Stimulated activated CD4-positive, alpha-beta T cell treated with anti-CD3 and anti-CD28 coated beads, Interleukin-15, amount 100 ng/mL, for 24 hours (primary cell): ENCODE measurements at places on chromosomes 3 and 15.

DNA sequence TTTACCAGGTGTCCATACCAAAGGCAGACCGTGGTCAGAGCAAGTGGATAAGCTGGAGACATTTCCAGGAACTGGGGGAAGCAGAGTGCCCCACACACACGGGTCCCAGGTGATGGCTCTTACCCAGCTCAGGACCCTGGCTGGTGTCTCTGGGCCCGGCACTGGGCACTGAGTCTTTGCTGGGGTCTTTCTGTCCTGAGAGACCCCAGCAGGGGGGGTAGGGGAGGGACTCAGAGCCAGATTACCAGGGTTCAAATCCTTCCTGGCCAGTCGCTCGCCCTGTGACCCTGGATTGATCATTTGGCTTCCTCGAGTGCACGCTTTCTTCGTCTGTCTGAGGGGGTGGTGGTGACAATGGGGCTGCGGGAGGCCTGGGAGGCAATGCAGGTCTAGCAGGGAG lies 95.7 kb downstream of the PLXNA1 start:
- DNase-seq = no peak

- DNase-seq = no peak
Observed at GRCh38 chr15:75666823-75667501, 19.2 kb downstream of the SNX33 start.

DNA sequence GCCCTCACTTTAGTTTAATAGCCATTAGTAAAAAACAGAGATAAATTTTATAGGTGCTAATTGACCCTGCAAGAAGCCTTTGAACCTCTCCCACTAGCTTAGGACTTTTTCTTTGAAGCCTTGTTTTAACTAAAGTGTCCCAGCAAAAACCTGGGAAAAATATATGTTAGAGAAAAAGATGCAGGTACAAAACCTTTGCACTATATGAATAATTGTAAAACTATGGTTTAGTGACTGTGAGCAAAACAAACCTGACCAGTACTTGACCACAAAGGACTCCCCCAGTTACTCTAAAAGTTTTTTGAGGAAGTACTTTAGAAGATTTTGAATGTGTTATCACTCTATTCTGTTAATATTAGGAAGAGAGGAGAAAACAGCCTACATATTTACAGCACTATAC lies 123.3 kb upstream of the TP63 start:
- no peak for DNase-seq

DNA sequence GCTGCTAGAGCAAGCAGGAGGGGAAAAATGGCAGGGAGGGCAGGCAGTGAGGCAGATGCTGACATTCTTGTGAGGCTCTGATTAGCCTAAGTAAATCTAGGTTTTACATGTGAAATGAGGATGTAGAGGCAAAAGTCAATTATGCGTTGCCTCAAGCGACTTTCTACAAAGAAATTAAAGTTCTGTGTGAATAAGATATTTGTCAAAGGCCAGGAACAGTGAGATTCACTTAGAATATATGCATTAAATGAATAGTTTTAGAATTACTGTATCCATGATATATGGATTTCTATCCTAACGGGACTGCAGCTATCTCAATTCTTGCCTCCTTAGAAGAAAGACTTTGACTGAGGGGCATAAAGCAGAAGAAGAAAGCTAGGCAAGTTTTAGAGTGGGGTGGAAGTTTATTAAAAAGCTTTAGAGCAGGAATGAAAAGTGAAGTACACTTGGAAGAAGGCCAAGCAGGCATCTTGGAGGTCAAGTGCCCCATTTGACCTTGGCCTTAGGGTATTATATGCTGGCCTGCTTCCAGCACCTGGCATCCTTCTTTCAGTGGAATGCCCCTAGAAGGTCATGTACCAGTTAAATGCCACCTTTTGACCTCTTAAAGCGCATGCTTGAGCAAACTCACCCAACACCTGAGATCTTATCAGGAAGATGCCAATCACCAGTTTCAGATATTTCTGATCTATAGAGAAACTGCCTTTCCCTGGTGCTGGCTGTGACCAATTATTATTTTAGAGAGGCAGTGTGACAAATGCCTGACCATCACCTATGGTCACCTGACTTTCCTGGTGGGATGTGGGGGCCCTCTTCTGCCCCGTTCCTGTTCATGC lies 38.2 kb downstream of the OSTN start:
- no peak for DNase-seq

DNA sequence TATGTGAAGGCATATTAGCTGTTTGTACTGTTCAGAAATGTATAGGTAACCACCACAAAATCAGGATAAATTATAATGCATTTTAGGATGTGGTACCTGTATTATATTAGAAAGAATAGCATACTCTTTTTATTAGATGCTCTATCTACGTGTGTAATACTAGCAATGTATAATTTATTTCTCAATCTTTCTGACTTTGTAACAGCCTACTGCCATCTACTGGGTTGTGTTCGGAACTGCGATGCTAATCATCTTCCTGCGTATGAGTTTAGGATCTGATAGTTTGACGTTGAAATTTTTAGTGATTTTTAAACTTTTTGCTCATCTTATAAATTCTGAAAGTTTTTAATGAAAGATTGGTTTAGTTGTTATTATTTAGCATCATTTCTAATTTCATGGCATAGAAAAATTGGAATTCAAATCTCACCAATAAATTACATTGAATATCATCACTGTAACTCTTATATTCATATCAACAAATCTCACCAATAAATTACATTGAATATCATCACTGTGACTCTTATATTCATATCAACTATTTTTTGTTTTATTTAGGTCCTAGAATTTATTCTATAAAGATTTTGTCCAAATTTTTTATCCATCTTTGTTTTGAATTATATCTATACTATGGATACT lies 322.7 kb upstream of the ZNF717 start:
- DNase-seq = peak; percentile 9

GRCh38 chr15:71003319-71003718 lies 110.7 kb downstream of the LRRC49 start:
- DNase-seq = no peak

DNA sequence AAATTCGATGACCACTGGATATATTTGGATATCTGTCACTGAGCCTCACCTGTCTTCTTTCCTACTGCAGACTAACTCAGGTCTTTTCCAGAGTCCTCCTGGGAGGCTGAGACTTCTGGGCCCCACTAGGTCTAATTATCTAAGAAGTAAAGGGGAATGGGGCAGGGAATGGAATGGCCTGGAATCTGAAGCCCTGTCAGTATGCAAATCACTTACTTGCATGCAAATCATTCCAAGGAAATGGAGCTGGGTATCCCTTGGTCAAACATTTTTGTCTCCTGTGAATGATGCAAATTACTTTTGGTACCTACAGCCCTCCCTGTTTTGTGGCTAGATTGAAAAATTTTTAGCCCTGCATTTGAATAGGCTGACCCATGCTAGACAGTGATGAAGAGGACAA lies 5.3 kb upstream of the SPSB4 start:
- DNase-seq = no peak

GRCh38 chr3:145088917-145089316 lies 1072.1 kb downstream of the PLOD2 start:
- no peak for DNase-seq

- DNase-seq = no peak
Observed at GRCh38 chr15:51089699-51090453, 4.8 kb downstream of the TNFAIP8L3 start.

DNA sequence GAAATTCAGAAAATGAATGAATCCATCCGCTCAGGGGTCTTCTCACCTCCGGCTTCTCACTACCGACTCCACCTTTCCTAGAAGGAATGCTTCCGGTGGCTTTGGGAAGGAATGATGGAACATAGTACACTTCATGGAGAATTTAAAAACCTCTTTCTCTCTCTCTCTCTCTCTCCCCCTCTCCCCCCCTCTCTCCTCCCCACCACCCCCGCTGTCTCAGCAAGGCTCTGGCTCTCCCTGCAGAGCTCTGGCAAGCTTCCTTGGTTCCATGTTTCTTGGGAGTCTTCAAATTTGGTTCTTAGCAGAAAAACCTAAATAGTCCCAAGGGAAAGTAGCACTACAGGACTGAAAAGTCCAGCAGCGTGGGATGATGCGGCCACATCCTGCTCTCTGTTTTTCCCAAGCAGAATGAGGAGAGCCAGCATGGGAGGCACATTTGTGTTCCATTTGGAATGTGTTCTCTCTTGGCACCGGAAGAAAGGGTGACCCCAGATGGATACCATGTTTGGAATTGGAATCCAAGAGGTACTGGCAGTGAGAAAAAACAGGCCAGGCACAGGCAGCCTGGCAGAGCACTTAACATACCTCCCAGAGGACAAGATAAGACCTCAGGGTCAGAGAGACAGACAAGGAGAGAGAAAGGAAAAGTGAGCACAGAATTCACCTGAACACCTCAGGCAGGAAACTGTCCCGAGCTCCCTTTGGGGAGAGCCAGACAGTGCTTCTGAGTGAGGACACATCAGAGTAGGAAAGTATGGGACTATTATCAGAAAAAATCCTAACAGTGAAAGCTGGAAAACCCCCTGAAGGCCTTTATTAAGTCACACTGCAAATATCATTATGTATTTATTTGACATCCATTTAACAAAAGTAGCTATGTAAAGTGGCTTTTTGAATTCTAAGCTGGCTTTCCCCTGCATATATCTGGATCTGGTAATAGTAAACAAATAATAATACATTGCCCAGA lies at the start of gene POPDC2:
POPDC2 (minus strand) TSS at position 116 of the 967 bp plus-strand sequence. CDS start 166 bp downstream, outside the sequence.
- no peak for DNase-seq

DNA sequence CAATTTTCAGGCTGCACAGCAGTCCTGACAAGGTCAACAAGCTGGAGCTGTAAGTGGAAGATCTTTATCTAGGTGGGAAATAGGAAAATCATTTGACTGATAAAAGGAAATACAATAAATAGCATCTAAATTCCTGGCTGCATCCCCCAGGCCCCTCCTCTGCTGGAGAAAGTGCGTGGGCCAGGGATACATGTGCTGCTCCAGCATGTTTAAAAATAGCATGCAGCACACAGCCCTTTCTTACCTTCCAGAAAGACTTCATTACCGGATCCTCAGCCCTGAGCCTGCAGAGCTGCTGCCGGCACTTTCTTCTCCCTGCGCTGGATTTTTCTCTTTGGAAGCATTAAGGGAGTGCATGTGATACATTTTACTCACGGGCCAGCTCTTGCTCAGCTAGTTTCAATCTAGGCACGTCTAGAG lies 77.3 kb downstream of the HMG20A start:
- DNase-seq = no peak

GRCh38 chr15:101179341-101180153 lies 72.3 kb downstream of the CHSY1 start:
- DNase-seq = no peak

DNA sequence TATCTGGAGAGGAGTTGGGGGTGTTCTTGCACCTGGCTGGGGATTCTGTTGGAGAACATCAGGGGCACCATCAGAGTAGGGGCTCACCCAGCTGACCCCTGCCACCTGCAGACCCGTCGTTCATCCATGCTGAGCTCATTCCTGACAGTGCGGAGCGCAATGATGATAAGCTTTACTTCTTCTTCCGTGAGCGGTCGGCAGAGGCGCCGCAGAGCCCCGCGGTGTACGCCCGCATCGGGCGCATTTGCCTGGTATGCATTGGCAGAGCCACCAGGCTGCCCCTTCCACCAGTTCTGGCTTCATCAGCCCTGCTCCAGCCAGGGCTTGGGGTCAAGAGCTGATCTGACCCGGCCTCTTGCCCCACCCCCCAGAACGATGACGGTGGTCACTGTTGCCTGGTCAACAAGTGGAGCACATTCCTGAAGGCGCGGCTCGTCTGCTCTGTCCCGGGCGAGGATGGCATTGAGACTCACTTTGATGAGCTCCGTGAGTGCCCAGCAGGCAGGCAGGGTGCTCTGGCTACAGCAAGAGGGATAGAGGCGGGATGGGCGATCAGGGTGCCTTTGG lies 8.8 kb upstream of the GNAT1 start:
- DNase-seq = no peak

DNA sequence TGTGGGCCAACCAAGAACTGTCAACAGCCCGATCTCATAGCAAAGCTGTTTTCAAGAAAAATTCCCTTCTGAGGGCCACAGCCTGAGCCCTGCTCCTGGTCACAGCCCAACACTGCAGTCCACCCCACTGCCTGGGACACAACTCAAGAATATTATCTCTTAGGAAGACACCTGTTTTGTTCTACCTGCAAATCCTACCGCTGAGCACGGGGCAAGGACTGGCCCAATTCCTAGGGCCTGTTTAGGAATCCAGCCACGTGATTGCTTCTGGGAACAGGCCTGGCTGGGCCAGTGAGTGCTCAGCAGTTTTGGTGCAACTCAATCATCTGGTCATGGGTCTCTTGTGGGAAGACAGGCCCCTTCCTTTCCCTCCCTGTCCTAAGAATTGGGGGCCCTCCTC lies 8.3 kb downstream of the ISLR2 start:
- no peak for DNase-seq

DNA sequence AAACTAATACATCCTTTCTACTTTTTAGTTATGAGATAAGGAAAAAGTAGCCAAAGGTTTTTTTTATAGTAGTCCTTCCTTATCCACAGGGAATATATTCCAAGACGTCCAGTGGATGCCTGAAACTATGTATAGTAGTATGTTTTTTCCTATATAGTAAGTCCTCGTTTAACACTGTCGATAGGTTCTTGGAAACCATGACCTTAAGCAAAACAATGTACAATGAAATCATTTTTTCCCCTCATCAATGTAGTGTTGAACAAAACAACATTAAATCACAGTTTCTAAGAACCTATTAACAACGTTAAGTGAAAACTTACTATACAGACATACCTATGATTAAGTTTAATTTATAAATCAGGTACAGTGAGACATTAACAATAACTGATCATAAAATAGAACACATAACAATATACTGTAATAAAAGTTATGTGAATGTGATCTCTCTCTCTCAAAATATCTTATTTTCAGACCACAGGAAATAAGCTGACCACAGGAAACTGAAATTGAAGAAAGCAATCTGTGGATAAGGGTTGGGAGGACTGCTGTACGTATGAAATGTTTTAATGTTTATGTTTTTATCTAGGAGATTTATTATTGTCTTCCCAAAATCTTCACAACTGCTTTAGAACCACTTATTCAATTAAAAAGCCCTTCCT lies 20.6 kb downstream of the COPS2 start:
- no peak for DNase-seq

DNA sequence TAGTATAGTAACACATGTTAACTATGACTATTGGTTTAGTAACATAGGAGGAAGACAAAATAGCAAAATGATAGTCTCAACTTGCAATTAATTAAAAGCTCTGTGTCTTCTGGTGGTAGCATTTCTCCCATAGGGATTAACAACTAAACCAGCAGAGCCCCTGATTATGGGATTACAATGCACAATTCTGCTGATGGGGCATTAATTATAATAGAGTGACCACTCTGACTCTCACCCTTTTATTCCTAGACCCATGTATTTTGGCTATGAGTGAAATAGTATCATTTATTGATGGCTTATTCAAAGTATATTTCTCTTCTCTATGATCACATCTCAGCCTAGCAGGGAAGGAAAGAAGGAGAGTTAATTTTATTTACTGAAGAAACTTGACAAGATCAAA lies 17.5 kb upstream of the GOLGA8B start:
- no peak for DNase-seq

DNA sequence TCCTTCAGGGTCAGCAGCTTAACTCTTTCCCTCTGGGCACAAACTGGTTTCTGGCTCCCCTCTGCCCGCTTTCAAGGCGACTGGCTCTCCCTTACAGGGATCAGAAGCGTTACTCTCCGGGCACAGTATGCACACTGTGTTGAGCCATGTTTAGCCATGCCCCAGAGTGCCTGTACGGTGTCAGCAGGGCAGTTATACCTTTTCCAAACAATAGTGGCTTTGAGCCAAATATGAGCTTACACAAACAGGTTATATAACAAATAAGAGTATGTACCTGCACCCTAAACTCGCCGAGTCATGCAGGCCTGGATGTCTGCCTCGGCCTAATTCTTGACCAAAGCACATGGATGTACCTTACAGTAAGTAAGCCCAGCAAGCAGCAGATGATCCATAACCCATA lies 175.6 kb upstream of the ANKRD28 start:
- no peak for DNase-seq
